ENCODE measurements at places on chromosomes 12 and 14.

DNA sequence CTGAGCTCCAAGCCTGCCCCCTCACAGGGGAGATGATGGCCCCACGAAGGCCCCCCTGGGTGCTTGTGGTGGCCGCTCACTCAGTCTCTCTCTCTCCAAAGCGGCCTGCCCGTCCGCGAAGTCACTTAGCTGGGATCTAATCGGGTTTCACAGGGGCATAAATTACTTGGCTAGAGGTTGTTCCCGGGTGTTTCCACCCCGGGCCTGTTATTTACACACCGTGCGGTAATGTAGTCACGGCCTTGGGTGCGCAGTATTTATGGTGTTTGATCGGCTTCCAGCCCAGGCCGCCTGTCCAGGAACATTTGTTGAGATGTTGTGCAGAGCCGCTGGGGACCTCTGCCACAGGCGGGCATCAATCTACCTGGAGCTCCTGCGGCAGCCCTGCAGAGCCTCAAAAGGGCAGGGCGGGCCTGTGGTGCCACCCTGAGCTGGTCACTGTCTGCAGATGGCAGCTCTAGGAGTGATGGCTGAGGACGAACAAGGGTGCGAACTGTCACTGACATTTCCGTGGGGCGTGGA is 91.2 kb downstream of the KIF26A start:
- DNase-seq: no peak

GRCh38 chr14:101838476-101838875 is 77.0 kb downstream of the PPP2R5C start:
- no peak for DNase-seq

DNA sequence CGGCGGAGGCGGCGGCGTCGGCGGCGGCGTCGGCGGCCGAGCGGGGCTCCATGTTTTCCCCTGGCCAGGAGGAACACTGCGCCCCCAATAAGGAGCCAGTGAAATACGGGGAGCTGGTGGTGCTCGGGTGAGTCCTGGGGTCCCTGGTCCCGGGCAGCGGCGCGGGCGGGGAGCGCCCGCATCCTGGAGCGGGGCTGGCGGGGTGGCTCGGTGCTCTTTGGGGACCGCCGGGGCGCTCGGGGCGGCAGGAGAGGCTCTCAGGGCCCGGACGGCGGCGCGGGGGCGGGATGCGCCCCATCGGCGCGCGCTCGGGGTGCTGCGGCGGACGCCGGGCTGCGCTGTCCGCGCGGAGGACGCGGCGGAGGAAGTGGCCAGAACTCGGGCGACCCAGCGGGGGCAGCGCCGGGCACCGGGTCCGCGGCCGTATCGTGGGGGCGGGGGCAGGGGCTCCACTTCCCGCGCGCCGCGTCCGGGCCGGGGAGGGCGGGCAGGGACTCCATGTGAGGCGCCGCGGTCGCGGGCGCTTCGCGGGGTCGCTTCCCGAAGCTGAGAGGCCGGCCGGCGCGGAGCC is 485 bp downstream of the PELI2 start:
- DNase-seq: peak; percentile 47

DNA sequence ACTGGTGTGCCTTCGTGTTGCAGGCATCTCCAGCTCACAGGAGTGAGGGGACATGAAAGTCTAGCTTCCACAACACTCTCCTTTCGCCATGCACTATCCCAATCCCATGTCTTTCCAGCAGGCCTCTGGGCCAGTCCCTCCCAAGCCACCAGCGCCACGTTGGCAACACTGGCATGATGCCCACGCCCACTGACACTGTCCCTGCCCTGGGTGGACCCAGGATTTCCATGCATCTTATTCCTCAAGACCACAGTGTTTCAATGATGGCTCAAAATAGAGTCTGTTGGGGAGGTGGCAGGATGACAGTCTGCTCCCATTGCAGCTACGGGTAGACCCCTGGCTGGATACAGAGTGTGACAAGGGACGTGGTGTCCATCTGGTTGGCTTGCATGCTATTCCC is 2.3 kb downstream of the SP7 start:
- DNase-seq: no peak

GRCh38 chr12:29073631-29074239 is 75.3 kb upstream of the FAR2 start:
- peak; percentile 59 for DNase-seq

DNA sequence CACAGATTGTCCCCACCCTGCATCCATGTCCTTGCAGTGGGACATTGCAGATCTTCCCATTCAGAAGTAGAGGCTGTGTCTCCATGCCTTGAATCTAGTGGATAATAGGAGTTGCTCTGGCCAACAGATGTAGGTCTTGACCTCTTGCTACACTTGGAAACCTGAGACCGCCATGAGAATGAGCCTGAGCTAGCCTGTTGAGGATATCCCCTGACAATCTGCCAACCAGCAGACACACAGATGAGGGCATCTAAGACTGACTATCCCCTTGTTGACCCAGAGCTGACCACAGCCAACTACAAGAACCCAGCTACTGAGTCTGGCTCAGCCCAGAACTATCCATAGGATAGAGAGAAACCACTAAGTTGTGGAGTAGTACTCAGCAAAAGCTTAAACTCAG is 161.1 kb upstream of the NOS1 start:
- DNase-seq: no peak

GRCh38 chr14:42229976-42230375 is 623.3 kb downstream of the LRFN5 start:
- DNase-seq: no peak

DNA sequence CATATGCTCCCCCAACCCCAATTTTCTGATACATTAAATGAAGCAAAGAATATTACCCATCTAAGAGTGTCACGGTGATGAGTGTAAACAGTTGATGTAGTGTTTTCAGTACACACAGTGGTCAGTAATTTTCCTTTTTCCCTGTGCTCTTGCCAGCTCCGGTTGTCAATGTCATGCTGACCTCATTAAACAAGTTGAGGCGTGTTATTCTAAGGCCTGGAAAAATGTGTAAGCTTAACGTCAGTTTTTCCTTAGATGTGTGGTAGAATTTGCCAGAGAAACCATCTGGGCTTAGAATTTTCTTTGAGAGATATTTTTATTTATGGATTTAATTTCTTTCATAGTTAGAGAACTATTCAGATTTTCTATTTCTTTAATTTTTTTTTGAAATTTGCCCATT is 11.7 kb upstream of the SERPINA6 start:
- DNase-seq: no peak
